HFFc6 (cell line): ENCODE measurements at places on chromosomes 6 and 20. TPM values are rescaled to one million over a fixed set of nuclear protein-coding genes. Genes with fewer than 3 reads are reported as not detected.

Gene TTK
- total RNA-seq, result 10.2 to 24.7 TPM (median 20.7 TPM) in 3 replicates

Gene FOXF2
- total RNA-seq, result 17.2 to 31.8 TPM (median 18.5 TPM) in 3 replicates

DNA sequence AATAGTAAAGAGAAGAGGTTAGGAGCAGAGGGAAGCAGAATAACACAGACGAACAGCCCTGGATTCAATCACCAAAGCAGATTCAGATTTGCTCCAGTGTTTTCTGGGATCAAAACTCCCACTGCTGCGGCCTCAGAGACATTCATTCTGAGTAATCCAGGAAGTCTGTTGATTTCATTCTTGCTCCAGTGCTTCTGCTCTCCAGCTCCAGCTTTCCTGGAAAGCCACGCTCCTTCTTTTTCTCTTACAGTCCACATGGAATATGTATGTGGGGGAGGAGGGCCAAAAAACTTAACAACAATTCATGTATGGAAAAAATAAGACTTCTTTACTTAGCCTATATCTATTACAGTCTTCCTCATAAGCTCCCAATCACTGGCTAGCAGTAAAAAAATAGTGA, 26.4 kb upstream of the UST start:
- peak; percentile 43 for DNase-seq

DNA sequence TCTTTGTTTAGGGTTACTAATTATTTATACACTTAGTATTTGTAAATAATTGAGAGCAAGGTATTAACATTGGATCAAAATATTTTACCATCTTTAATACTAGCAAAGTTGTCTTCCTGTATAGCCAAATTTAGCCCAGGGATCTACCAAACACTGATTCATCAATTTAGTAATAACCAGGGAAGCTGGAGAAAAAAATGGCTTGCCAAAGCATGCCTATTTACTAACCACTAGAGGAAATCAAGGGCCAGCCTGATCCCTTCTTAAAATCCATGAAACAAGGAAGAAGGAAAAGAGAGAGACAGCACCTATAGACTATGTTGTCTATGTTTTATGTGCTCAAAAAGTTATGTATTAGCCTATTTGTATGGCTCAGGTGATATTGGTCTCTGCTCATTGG, 450.3 kb upstream of the GJE1 start:
- DNase-seq, result no peak
